ENCODE measurements at places on chromosomes 3 and 15.

GRCh38 chr3:149356044-149356592 lies 21.3 kb downstream of the TM4SF1 start:
- DNase-seq: no peak

DNA sequence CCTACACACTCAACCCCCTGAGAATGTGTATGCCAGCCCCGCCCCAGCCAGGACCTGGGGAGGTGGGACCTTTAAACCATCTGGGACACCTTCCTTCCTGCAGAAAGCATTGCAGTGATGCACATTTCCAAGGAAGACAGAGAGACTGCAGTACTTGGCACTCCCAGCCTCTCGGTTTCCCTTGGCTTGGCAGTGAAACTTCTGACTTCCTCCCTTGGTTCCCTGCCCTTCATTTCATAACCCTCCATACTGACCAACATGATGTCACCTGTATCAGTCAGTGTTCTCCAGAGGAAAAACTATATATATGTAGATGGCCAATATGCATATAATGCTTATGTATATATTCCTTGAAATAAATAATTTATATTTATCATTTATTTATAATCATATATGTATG lies 103.2 kb downstream of the SST start:
- peak; percentile 82 for DNase-seq

GRCh38 chr3:161443921-161444693 lies 52.5 kb upstream of the OTOL1 start:
- DNase-seq: no peak

DNA sequence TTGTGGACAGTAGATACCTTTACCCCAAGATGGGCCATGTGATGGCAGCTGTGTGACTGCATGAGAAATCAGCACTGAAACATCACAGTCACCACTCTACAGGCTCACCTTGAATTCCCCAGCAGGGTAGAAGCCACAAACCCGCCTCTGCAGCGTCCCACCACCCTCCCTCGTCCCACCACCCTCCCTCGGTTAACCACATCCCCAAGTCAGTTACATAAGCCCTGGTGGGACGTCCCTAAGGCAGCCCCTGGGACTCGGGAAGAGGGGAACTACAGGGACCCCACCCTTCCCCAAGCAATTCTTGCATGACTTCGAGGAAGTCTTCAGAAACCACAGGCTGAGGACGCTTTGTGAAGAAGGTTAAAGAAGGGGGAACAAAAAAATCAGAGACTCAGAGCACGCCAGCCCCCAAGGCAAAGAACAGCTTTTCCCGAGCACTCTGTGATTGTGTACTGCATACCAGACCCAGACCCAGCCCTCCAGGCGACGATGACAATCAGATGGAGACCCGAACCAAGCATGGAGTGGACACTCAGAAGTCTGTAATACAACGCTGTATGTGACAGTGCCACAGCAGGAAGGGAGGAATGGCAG lies 60.5 kb downstream of the SH3BP5 start:
- no peak for DNase-seq

DNA sequence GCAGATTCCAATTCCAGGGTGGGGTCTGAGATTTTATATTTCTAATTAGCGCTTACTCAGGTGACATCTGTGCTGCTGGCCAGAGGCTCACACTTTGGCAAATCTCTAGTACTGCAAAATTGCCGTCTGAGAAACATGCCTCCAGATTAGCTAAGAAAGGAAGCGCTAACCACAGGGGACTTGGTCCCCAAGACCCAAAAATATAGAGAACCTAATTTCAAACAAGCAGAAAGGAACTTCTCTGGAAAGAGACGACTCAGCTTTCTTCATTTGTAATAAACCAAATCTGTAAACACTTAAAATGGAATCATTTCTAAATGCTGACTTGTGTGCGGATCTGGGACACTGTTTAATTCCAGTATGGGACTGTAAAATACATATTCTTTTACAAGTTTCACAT lies 55.7 kb downstream of the B3GNT5 start:
- no peak for DNase-seq

- DNase-seq: no peak
Measured at GRCh38 chr3:127637546-127637945, 8.6 kb downstream of the PODXL2 start.

- no peak for DNase-seq
Measured at GRCh38 chr3:185342459-185343174, 20.3 kb upstream of the MAP3K13 start.

GRCh38 chr15:26667222-26667988 lies 105.5 kb downstream of the GABRB3 start:
- no peak for DNase-seq

- no peak for DNase-seq
Measured at GRCh38 chr3:95356764-95357501, 1294.1 kb downstream of the NSUN3 start.

DNA sequence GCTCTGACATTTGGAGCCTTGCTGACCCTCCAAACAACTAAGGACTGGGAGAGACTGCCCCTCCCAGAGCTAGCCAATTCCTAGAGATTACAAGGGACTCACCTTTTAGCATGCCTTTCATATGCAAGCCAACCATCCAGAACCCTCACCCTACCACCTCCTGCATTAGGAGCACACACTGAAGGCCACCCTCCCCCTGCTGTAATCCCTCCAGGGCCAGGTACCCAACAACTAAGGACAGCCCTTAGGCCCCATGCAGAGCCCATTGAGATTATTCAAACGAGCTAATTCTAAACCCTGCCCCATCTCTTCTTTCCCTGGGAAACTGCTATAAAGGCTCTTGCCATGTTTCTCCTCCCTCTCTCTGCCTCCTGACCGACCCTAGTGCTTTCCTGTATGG lies 352.6 kb downstream of the ERC2 start:
- no peak for DNase-seq

- peak; percentile 96 for DNase-seq
Measured at GRCh38 chr3:50163572-50164455, 8.7 kb downstream of the SEMA3F start.

DNA sequence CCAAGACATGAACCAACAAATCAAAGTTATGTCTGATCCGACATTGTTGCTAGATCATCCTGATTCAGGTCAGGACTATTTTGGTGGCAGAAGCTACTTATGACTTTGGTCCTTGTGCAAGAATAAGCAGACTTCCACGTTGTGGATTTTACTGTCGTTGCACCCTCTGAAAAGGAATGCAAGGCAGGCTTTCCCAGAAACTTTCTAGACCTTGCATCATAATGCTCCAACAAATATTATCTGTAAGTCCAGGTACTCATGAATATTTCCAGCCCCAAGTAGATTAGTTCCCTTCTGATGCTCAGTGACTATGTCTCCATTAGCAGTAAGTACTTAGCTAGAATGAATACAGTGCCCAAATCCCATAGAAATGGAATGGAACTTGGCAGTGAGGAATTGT lies 203.3 kb upstream of the LRRFIP2 start:
- DNase-seq: no peak

GRCh38 chr3:16050641-16051467 lies 123.6 kb upstream of the GALNT15 start:
- DNase-seq: no peak

- peak; percentile 30 for DNase-seq
Measured at GRCh38 chr3:9897408-9898372, 5.0 kb upstream of the IL17RE start.

- DNase-seq: no peak
Measured at GRCh38 chr3:107668963-107669362, 146.2 kb downstream of the BBX start.

DNA sequence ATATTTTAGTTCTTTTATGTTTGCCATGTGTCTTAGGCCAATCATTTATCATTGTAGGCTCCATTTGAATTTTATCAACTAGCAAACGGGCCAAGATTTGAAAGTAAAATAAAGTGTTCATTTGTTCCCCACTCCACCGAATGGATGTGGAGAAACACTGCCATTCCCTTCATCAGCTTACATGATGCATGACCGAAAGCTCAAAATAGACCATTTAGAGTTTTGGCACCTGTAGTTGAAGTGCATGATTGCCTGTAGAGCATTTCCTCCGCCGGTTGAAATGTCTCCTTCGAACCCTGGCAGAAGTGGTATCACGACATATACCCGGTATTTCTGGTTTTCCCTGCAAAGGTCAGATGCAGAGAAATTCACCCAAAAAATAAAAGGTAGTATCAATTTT lies 165.6 kb downstream of the PLD1 start:
- no peak for DNase-seq

GRCh38 chr3:98612996-98613517 lies 19.6 kb upstream of the CPOX start:
- DNase-seq: no peak

DNA sequence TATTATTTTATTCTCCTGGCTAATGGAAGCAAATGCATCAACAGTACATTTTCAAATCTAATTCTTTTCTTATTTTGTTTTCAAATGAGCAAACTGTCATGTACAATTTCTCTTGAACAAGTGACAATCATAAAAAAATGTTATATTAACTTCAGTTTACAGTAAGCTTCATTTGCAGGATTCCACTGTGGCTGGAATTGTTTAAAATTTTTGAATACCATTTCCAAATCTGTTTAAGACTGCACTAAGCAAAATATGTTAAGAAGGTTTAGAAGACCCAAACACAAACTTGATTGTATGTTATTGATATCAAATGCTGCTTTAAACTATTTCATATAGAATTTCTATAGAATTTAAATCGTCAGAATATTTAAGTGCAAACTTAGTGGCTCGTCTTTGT lies 92.8 kb downstream of the ZNF280D start:
- no peak for DNase-seq

GRCh38 chr3:189779166-189779565 lies 148.0 kb downstream of the TP63 start:
- no peak for DNase-seq

DNA sequence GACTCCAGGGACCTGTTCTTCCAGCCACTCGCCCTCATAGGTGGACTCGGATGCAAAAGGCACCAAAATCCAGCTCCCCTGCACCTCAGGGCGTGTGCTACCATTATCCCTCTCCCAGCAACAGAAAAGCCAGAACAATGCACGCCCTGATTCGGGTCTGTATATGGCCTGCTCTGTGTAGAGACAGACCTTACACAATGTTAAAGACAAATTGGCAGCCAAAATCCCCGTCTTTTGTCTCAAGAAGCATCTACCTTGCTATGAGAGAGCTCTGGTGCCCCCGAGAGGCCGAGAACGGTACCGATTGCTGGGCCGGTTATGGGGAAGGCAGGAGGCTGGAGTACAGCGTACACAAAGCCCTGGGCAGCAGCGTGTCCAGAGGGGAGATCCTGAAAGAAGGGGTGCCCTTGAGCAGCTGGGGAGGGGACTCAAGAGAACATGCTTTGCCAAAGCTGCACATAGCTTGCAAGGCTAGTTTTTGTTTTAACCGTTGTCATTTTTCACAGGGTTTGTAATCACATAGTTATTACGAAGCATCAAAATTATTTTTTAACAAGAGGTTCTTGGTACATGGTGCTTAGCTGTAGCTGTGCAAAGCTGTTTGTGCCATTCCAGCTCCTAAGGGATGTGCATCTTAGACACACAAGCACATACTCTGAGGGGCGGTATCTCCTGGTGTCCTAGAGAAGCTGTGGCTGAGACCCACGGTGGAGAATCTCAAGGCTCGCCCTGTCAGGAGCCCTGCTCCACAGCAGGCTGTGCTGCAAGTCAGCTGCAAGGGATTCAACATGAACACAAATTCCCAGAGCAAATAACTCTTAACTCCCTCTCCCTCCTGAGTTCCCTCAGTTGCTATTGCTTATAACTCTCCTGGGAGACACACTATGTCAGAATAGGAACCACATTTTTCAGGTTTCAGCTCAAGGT lies 461.5 kb upstream of the PPP2R3A start:
- DNase-seq: peak; percentile 61

DNA sequence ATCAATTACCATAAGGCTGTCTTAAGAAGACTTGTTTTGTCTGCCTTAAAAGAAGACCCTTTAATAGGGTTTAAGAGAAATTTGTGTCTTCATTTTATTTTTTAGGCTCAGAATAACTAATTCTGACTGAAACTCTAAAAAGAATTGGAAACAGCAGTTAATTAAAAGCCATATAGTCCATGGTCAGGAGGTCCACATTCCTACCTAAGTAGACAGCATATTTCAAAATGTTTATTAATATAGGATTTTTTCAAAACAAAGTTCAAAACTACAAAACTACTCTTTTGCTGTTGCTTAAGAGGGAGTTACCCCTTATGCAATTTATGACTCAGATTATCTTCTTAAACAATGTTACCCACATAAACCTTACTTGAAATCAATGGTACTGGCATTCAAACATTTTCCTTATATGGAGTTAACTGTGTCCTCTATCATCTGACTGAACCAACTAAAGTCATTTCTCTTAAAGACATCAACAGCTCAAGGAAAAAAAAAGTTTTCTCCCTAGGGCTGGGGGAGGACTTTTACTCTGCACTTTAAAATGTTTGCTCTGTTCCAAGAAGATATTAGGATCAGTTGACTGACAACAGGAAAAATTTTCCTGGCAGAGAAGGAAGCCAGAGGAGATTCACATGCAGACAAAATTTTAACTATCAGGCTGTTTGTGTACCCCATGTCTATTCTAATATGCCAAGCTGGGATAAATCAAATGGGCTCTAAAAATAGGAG lies 56.8 kb upstream of the NANOGP8 start:
- DNase-seq: no peak

- peak; percentile 70 for DNase-seq
Measured at GRCh38 chr15:65071381-65071811, 3.6 kb upstream of the RASL12 start.

DNA sequence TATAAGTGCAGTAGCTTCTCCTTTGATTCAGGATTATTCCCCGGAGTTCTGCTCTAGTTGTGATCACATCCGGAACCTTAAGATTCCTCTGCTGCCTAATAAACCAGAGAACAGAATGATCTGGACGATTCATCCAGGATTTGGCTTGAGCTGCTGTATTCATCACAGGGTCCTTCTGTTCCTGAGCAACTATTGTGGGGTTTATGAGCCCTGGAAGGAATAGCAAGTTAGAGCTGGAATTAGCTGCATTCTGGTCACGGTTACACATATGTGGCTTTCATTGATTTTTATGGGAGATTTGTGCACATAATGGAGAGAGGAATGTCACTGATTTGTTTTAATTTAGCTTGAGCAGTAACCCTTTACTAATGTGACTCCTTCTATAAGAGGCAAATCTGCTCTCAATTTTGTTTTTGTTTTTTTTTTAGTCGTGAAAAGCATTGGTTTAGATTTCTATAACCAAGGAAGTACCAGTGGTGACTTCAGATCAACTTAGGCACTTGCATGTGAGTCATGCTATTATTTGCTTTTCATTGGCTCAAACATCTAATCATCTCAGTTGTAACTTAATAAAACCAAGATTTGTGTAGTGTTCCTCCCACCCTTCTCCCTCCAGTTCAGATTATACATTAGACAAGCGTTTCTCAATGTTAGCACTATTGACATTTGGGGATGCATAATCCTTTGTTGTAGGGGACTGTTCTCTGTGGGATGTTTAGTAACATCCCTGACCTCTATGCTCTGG lies 148.5 kb downstream of the OTOL1 start:
- no peak for DNase-seq

DNA sequence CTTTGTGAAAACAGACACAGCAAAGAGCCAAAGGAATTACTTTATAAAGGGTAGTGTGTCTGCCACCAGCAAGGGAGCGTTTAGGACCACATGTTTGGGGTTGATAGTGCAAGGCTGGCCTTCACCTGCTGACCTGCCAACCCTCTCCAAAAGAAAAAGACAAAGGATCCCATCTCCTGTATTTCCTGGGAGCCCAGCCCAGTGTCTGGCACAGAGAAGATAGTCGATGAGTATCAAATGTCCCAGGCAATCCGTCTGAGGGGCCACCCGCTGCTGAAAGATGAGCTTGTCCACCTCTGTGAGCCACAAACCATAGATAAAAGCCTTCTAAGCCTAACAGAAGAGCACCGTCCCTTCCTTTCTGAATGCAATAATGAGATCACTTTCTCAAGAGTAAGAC lies 154.8 kb upstream of the CTNNB1 start:
- DNase-seq: no peak

All from MG63 (cell line).